ENCODE measurements at places on chromosomes 3 and 15.

DNA sequence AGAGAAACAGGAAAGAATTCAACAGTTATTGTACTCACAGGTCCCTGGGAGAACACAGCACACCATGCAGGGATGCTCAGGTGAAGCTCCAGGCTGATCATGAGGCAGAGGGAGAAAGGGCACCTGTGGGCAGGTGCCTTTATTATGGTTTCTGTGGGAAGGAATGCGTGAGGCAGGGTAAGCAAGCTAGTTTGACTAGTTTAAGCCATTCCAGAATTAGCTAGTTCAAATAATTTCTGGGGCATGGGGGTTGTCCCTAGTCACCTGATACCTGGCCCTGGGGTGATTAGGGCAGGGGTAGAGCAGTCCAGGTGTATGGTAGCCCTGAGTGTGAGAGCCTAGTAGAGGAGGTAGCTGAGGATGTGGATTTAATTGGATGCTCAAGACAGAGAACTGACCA lies 47.9 kb upstream of the DCLK3 start:
- no peak for DNase-seq

- no peak for DNase-seq
Measured at GRCh38 chr15:47888385-47889100, 171.2 kb downstream of the SEMA6D start.

DNA sequence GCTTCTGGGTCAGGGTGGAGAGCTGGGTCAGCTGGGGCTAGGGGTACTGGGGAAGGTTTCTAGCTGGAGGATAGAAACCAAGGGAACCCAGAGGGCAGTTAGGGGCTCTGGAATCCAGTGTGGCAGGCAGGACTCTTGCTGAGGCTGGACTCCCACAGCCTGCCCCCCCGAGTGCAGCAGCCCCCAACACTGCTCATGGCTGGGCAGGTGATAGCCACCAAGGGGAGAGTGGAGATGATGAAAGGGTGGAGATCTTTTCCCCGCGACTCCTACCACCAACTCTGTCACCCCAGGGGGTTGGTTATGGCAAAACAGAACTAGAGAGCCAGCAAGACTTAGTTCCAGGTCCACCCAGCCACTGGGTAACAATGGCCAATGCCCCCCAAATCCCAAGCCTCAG lies 16.9 kb upstream of the LINGO1 start:
- DNase-seq = no peak

GRCh38 chr15:45141386-45141785 lies 11.6 kb downstream of the DUOX1 start:
- no peak for DNase-seq

DNA sequence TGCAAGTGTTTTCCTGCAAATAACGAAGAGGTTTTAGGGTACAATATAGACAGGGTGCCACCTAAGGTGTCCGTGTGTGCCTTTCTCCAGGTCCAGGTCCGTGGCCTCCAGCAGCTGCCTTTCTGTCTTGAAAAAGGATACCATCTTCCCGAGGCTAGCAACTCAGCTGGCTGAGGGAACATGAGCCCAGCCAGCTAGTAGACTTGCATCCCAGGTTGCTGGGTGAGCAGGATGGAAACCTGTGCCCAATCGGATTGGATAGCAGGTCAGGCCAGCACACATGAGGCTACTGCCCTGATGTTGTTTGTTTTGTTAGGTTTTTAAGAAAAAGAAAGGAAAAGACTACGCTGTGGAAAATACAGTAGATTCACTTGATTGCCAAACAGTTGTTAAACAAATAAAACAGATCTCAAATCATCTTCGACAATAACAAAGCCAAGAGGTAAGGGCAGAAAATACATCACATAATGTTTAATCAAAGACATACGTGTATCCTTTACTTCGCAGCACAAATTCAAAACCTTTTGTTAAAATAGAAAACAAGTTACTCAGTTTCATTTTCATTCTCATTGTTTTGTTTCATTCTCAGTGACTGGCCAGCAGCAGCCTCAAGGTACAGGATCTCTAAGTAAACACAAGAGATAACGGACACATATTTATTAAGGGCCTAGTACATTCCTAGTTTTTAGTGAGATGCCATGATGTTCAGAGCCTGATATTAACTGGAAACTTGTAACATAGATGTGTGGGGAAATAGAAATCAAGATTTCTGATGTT lies 661.2 kb upstream of the NR2F2 start:
- no peak for DNase-seq

DNA sequence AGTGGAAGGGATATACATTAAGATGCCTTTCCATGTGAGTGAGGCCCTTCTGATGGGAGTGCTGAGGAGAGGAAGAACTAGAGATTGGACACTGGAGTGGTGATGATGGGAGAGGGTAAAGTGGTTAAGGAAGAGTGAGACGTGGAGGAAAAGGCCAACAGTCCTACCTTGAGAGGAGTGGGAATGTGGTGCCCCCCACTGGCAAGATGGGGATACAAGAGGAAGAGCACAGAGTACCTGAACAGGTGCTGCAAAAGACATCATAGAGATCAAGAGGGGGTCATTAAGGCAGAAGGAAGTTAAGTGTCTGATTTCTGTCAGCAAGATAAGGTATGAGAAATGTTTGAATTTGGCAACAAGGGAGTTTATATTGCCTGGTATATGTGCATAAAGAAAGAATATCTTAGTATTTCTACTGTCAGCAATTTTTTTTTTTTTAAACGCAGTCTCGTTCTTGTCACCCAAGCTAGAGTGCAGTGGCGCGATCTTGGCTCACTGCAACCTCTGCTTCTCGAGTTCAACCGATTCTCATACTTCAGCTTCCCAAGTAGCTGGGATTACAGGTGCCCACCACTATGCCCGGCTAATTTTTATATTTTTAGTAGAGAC lies 34.0 kb downstream of the ARIH2 start:
- peak; percentile 68 for DNase-seq

GRCh38 chr3:161673866-161674265 lies 177.3 kb downstream of the OTOL1 start:
- DNase-seq = no peak

DNA sequence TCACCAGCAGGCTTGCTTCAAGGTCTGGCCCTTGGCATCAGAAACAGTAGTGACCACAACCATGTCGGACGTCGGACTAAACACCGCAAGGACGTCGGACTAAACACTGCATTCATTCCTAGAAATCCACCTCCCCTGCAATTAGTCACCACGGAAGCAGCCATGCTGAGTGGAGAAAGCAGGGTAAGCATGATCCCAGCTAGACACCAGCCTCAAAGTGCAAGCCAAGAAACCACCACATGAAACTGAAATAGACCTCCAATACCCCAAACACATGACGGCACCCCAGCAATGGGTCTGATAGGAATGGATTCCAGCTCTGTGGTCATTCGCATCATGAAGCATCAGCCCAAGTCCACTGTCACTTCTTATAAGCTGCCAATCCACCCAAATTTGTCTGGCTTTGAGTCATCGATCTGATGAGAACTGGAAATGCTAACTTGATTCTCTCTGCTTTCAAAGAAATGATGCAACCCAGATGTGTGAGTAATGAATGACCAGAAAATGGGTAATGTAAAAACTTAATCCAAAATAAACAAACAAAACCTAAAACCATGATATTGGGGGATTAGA lies 348.3 kb upstream of the TMCO5A start:
- no peak for DNase-seq

DNA sequence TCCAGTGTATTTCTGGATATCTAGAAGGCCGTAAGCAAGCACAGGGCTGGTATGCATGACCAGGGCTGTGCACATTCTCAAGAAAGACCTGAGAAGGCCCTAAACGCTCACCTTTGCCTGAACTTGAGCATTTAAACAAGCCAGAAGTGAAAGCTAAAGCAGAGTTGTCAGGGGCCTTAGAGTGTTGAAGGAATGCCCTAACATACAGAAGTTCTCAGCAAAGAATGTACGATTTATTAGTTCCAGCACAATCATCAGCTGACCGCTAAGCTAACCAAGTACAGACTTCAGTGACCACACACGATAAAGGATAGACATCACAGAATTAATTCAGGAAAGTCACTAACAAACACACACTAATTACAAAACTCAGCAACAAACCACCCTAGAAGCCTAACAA lies 8.7 kb downstream of the HLTF start:
- no peak for DNase-seq

DNA sequence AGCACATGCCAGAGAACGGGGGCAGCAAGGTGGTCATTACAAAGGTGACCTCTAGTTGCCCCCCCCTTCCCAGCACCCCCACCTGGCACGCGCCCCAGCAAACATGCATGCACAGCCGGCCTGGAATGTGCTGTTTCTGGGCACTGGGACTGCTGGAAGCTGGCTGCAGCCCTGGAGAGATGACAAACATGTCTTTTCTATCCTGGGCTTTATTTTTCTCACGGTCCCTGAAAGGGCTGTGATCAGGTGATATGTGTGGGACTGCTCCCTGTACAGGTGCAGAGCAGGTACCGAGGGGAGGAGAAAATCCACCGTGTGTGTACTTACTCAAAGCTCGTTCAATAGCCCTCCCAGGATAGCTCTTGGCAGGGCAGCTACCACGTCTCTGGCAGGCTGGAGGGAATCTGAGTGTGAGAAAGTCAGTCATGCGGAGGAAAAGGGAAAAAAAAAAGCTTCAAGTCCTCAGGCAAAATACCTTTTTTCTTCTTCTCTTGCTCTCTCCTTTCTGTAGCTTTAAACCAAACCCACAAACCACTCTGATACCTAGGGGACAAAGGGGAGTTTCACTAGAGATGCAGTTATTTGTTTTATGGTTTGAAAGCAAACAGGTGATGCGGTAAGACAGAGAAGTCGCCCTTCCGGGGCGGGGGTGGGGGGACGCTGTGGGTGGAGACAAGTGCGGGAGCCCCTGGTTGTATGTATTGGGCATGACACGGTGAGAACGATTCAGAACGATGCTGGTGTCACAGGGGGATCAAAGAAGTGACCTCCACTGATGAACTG lies 5.0 kb upstream of the HES1 start:
- peak; percentile 94 for DNase-seq

DNA sequence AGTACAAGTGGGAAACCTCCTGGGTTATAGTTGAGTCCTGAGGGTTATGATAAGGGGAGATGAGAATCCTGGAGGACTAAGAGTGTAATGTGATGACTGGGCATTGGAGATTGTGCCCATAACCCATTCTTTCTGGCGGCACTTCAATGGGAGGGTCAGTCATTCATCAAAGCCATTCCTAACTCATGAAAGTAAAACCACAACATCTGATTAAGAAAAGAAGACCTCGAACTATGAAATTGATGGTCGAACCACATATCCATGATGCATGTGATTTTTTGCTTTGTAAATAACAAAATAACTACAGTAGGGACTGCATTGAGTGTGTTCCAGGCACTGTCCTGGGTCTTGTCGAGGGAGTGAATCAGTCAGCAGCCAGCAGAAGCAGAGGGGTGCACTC lies 215.1 kb downstream of the SHQ1 start:
- DNase-seq = no peak

GRCh38 chr3:160793722-160794252 lies 37.8 kb downstream of the PPM1L start:
- DNase-seq = no peak

DNA sequence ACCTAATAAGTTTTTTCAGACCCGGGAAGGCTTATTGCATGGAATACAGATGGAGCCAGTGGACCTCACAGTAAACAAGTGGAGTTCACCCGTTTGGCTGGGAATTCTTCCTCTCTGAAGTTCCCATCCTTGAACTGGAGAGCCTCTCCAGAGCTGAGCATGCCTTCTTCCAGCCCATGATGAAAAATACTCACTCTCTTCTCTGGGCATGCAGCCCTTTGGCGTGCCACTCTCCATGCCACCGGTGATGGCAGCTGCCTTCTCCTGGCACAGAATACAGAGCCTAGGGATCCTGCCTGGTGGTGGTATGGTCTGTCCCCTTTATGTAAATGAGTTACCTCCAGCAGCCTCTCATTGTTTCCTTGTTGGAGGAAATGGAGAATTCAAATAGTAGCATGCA lies 150.8 kb downstream of the LEKR1 start:
- DNase-seq = no peak

DNA sequence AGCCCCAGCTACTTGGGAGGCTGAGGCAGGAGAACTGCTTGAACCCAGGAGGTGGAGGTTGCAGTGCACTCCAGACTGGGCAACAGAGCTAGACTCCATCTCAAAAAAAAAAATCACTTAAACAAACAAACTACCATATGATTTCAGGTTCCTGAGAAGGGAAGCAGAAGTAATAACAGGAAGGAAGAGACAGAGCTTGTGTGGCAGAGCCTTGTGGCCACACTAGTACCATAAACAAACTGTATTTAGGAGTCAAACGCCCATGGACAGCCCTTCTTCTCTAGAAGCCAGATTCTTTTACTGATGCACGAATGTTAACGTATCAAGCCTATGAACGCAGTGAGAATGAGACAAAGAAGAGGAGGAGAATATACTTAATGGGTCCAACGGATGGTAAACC lies 12.0 kb downstream of the MTMR10 start:
- no peak for DNase-seq

DNA sequence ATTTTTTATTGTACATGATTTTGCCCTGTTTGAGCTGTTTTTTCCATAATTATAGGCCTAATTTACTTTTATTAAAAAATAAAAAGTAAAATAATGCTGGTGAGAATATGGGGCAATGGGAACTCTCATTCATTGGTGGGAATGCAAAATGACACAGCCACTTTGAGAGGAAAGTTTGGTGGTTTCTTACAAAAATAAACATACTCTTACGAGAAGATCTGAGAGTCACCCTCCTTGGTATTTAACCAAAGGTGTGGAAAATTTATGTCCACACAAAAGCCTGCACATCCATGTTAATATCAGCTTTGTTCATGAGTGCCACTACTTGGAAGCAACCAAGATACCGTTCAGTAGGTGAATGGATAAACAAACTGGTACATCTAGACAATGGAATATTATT lies 9.8 kb downstream of the MUC13 start:
- no peak for DNase-seq

DNA sequence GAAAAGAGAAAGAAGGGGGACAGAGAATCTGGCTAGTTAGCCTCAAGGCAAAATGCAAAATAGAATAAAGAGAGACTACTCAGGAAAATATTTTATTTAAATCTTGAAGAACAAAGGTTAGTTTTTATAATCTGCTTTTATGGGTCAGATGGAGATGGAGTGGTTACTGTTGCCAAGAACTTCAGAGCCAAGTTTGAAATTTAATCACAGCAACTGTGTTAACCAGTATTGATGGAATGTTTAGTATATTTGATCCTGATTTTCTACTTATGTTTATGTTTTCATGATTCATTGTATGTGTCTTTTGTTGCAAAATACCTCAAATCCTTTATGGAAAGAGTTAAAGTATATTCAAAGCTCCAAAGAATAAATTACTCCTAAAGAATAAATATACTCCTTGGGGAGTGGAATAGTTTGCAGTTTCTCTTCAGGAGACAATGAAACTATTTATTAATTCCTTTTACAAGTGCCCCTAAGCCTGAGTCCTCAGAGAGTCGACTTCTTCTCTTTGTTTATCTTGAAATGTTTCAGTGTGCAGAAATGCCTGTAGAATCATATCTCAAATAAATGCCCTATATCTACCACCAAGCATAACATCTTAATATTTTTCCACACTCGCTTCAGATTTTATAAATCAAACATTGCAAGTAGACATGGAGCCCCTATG lies 60.9 kb upstream of the THSD4 start:
- DNase-seq = no peak

GRCh38 chr15:85755942-85756341 lies 38.8 kb downstream of the KLHL25 start:
- no peak for DNase-seq
